ENCODE measurements at places on chromosomes 5 and 9.

- no peak for DNase-seq
Observed at GRCh38 chr5:54981928-54982327, 3.5 kb downstream of the ESM1 start.

DNA sequence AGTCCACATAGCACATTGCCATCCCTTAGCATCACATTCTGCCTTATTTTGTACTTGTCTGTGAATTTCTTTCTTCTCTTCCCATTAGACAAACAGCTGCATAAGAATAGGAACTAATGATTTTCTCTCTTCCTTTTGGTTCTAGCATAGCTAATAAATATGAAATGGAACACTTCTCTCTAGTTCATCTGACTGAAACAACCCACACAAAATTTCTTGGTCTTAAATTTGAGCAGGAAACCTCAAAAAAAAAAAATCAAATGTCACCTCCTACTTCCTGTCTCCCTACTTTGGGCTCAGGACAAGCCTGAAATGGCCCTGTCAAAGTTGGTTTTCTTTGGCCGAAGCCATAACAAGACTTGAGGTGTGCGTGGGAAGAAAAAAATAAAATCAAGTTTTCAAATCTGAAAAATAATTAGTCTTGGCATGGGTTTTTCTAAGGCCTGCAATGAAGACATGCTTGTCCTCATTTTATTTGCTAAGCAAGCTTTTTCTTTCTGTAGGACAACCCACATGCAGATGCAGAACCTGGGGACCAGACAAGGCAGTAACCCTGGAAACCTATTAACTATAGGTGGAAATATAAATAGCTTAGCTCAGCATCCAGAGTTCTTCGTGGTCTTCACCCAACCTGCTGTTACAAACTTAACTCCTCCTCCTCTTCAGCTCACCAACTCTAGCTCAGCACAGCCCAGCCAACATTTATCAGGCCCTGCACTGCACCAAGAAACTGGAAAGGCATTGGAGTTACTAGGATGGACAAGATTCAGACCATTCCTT, 523.5 kb upstream of the KLF4 start:
- DNase-seq = no peak

GRCh38 chr5:168693297-168693696, 114.1 kb upstream of the PANK3 start:
- DNase-seq = no peak

GRCh38 chr5:860506-861150, 9.8 kb upstream of the ZDHHC11 start:
- no peak for DNase-seq

DNA sequence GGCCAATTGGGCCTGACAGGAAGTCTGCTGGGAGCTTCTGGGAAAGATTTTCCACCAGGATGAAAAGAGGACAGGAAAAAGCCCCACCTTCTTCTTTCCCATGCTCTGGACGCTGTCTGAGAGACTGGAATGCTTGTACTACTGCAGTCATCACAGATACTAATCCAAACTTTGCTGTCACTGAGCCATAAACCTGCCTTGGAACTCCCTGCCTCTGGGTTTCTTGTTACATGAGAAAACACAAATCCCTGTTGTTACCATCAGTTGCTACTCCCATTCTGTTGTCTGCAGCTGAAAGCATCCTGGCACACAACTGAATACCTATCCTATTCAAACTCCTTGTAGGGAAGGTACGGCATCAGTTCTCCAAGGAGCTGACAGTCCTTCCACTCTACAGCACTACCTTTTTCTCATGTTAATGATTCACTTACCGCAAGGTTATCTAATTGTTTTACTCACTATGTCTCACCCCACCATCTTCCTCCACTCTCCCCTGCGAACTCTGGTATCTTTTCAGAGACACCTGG, 167.5 kb downstream of the CDK5RAP2 start:
- DNase-seq = no peak

DNA sequence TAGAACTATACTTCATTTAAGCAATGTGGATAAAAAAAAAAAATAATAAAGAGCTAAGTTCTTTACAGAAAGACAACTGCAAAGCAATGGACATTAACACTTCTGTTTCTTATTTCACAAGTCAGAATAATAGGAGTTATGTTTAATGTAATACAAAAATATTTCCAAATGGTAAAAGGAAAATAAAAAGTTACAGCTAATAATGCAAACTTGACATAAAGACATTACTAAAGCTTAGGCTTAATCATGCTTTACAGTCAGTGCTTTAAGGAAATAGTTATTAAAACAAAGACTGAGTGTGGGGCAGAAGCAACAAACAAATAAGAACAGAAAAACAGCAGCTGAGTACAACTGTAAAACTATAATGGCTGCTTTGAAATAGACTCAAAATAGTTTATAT, 56.7 kb downstream of the ZFR start:
- DNase-seq = no peak

GRCh38 chr5:141692919-141693725, 11.1 kb upstream of the ARAP3 start:
- DNase-seq = peak; percentile 57

DNA sequence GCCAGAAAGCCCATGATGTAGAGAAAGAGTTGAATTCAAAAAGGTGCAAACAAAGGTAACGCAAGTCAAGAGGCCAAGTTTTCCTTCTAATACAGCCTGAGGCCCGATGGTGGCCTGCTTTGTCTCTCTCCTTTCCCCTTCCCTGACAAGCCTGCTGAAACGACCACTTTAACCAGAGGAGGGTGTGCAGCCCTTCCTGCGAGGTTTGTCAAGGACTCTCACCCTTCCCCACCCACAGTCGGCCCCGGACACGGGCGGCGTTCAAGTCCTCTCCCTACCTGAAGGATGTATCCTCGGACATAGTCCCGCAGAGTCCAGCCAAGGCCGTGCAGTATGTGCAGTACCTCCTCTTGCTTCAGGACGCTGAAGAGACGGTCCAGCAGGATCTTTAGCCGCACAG, 318.2 kb downstream of the BNC2 start:
- DNase-seq = no peak

DNA sequence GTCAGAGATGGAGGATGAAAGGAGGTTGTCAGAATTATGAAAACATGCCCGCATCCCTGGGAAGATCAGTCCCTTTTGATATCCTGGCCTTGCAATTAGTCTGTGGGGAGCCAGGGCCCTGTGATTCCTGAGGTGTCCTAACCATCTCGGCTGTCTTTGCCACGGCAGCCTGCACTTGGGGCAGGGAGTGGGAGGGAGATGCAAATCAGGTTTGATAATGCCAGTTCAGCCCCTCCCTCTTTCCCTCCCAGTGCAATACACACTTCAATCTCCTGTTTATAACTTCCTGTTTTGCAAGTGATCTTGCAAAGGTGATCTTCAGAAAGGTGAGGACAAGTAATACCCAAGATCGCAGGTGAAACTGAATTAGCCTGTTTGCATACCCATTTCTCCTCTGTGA, 114.0 kb upstream of the ALDH1B1 start:
- no peak for DNase-seq

GRCh38 chr9:109143881-109144562, 23.0 kb downstream of the FRRS1L start:
- DNase-seq = peak; percentile 4

DNA sequence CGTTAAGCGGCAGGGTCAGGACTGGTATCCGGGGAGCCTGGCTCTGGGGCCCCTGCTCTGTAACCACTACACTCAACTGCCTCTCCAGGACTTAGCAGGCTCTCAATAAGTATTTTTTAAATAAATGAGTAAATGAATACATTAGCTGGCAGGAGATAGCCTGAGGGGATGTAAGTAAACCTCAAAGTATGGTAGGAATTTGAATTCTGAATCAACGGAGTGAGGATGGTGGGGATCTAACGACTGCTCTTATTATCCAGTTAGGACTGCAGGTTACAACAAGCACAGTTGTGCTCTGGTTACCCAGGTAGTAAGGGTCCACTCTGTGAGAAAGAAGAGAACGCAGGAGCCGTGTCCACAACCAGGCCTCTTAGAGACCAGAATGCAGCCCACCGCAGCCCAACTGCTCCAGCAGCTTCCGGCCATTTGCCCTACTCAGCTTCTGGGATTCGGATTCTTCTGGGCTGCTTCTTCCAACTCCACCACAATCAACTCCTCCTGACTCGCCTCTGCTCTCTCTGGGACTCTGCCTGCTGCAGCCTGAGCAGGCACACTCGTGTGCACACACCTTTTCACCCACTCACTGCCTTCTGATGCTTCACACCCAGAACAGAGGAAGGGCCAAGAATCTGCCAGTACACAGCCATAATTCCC, 52.6 kb downstream of the MED27 start:
- no peak for DNase-seq

- peak; percentile 88 for DNase-seq
Observed at GRCh38 chr9:134455934-134456755, 129.9 kb downstream of the RXRA start.

- no peak for DNase-seq
Observed at GRCh38 chr5:178072749-178073148, 40.6 kb upstream of the N4BP3 start.

Data from CD4-positive, alpha-beta T cell treated with Interleukin-1 beta for 1 hour (primary cell).